Epithelial cell of prostate (primary cell): ENCODE measurements at places on chromosomes 12 and 14.

DNA sequence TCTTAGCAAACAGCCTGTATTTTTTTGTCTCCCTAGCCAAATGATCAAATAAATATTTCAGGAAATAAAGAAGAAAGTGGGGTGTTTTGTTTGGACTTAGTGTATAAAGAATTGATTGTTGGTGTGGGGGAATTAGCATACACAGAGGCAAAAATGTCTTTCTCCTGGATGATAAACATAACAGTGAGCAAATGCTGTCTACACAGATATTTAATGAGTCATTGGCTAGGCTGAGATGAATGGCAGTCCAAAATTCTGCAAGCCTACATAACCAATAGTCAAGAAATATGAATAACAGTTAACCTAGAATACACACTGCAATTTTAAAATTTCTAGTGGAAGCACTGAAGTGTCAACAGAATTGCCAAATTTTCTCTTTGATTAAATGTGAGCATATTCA lies 35.8 kb downstream of the MYF5 start:
- DNase-seq: no peak

- DNase-seq: no peak
Observed at GRCh38 chr14:101761881-101762529, 496 bp downstream of the PPP2R5C start.

GRCh38 chr14:51895375-51895774 lies 35.0 kb downstream of the GNG2 start:
- no peak for DNase-seq

DNA sequence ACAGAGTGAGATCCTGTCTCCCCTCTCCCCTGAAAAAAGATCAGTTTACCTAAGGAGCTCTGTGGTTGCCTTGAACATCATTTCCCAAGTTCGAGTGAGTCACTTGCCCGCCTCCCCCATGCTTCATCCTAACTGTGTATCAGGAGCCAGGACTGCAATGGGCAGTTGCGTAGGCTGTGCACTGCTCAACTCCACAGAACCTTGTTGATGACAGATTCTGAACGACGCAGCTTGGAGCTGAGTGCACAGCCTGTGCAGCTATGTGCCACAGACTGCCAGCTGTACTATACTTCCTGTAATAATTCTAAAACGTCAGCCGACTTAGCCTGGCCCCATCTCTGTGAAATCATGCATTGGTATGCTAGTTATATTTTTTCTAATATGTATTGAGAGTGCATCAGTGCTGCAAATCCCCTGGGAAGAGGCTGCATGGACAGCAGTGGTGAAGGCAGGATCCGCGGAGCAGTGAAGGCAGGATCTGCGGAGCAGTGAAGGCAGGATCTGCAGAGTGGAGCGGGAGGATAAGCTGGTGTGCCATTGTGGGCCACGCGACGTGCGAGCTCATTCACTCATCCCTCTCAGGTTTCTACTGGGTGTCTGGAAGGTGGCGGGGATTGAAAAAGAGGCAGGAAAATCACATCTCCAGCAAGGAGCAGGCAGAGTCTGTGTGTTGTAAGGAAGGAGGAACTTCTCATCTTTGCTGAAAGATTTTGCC lies 80.8 kb downstream of the GALNT9 start:
- DNase-seq: no peak

- no peak for DNase-seq
Observed at GRCh38 chr14:73895939-73896338, 9.3 kb downstream of the ZNF410 start.

DNA sequence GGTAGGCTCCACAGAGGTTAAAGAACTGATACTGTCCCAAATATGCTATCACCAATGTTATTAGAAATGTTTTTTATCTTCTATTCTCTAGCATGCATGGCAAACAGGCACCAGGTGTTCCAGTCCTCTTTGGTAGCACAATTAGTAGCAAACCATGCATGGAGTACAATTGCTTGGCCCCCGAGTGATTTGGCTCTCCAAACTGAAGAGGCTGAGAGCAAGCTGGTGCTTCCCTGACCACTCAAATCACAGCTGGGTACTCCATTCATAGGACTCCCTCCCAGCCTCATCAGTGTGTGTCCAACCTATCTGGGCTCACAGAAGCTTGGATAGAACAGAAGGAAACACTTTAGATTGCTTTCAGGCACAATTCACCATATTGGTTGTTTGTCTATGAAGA lies 93.4 kb downstream of the DIO2 start:
- no peak for DNase-seq

GRCh38 chr12:120413901-120414695 lies 23.8 kb upstream of the COX6A1 start:
- no peak for DNase-seq

DNA sequence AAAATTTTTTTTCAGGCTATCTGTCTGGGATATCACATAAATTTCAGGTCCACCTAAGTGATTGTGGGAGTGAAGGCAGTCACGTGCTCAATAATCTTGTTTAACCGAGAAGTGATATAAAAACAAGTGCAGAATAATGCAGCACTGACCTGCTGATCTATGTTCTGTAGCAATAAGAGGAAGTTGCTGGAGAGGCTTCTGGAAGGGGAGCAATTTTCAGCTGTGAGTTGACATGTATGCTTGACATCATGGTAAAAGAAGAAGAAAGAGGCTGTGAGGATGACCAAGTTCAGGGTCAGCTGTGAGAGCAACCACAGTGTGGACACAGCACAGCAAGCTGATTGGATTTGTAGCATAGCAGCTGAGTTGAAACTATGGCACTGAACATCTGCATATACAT lies 172.0 kb upstream of the PELI2 start:
- no peak for DNase-seq

- no peak for DNase-seq
Observed at GRCh38 chr12:88538697-88539096, 41.6 kb downstream of the KITLG start.

DNA sequence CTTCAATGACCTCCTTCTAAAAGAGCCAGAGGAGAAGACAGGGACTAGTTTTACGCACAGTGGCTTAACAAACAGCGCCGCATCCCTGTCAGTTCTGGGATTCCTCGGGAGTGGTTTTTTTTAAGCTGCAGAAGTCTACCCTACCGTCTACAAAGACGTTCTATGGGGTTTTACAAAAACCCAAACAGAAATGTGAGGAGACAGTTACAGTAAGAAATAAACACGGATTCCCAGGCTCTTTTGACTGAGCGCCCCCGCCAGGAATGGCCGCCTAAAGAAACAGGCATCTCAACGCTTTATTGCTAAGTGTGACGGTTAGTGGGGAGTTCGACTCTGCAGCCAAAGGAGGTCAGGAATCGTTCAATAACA lies 484 bp downstream of the ALKBH1 start:
- no peak for DNase-seq

DNA sequence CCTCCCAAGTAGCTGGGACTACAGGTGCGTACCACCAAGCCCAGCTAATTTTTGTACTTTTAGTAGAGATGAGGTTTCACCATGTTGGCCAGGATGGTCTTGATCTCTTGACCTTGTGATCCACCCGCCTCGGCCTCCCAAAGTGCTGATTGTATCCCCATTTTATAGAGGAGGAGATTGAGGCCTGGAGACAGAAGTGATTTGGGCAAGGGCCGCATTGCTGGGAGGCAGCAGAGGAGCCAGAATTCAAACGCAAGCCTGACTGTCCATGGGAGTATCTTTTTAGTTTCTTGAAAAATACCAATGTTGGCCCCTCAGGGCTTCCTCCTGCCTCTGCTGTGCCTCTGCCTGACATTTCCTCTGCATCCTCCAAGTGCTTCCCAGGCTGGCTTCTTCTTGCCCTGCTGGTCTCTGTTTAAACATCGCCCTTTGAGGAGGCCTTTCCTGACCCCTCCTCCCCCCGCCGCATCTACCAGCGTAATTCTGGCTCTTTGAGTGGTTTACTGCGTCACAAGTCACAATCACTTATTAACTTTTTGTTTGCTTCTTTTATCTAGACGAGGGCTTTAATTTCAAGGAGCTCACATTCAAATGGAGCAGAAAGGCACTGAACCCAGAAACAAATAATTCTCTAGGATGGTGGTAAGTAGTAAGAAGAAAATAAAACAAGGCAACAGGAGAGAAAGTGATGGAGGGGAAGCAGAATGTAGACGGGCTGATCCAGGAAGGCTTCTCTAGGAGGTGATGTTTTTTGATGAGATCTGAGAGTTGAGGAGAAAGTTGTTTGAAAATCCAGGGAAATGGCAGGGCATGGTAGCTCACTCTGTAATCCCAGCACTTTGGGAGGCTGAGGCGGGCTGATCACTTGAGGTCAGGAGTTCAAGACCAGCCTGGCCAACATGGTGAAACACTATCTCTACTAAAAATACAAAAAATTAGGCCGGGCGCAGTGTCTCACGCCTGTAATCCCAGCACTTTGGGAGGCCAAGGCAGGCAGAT lies 91.0 kb upstream of the MED13L start:
- DNase-seq: no peak

DNA sequence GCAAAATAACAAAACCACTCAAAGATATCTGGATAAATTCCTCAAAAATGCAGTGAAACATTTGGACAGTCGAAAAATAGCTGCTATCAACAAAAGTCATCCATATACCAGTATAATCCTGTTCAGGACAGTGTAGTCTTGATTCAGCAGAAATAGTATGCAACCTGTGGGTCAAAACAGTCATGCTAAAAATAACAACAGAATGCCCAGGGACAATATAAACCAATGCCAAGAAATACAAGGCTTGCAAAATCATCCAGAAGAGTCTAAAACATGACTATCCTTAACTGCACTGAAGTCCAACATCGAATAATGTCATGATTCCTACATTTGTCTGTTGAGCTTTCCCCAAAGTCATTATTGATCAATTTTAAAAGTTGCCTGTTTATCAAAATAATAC lies 425.9 kb downstream of the FSCB start:
- DNase-seq: no peak

GRCh38 chr12:28242496-28243309 lies 52.4 kb downstream of the CCDC91 start:
- DNase-seq: peak; percentile 2

DNA sequence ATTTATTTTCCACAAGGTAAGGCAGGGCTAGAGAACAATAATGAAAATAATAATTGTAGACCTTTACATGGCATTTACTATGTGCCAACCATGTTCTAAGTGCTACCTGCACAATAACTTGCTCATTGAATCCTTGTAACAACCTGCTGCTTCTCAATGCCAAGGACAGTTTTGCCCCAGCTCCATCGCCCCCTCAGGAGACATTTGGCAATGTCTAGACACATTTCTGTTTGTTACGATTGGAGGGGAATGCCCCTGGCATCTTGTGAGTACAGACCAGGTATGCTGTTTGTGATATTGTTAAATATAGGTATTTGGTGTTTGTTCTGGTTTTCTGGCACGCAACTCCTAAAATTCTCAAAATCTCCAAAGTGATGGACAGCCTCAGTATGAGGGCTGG lies 8.1 kb upstream of the ATXN2 start:
- no peak for DNase-seq

GRCh38 chr12:45289245-45290215 lies 73.6 kb downstream of the ANO6 start:
- no peak for DNase-seq
